Frontal cortex (tissue), 4 donors: ENCODE measurements at places on chromosomes 6 and 20. TPM values are rescaled to one million over a fixed set of nuclear protein-coding genes. Genes with fewer than 3 reads are reported as not detected.
A peak's percentile ranks its signal among the peaks of the same experiment; 100 is the strongest.

The F13A1 gene
- 13.5 TPM for total RNA-seq

The KAT14 gene
- 33.4 TPM for total RNA-seq

The TRIM40 gene
- total RNA-seq: not detected

The PSORS1C1 gene
- total RNA-seq: not detected

The HRH3 gene
- total RNA-seq: 0.82 TPM

The OPN5 gene
- not detected for total RNA-seq

The C6orf118 gene
- 5.3 TPM for total RNA-seq

GRCh38 chr6:13454286-13455221 is 32.8 kb downstream of the GFOD1 start:
- DNase-seq: peak; percentile 58

DNA sequence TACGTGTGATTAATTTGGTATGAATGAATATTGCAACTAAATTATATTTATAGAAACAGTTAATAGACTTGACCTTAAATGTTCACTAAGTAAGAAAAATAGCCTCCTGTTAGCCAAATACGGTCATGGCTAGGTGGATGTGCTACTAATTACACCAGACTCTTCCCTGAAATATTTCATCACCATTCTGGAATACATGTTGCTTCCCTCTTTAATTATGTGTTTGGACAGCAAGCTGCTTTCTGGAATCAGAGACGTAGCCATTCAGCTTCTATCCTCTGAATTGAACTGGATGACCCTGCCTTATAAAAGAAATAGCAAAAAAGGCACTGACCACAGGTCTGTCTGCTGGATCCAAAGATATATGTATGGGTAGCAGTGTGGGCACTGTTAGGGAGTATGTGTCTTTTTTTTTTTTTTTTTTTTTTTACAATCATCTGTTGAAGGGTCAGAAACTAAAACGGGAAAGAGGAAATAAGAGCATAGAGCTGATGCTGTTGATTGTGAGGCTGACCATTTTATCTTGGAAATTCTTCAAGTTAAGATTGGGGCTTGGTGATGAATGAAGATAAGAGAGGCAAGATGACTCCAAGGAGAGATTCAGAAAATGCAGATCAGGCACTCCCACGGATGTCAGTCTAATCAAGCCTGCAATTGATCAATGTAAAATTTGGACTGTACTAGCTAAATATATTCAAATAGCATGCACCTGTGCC is 283.2 kb upstream of the HSF2 start:
- no peak for DNase-seq

- no peak for DNase-seq
Measured at GRCh38 chr6:129353067-129353466, 356.9 kb downstream of the ARHGAP18 start.

DNA sequence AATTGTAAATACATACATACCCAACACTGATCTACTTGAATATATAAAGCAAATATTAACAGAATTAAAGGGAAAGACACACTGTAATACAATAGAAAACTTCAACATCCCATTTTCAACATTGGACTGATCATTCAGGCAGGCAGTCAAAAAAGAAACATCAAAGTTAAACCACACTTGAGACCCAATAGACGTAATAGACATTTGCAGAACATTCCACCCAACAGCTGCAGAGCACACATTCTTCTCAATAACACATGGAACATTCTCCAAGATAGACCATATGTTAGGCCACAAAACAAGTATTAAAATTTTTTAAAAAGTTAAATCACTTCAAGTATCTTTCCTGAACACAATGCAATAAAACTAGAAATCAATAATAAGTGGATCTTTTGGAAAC is 698.2 kb downstream of the COL12A1 start:
- no peak for DNase-seq

DNA sequence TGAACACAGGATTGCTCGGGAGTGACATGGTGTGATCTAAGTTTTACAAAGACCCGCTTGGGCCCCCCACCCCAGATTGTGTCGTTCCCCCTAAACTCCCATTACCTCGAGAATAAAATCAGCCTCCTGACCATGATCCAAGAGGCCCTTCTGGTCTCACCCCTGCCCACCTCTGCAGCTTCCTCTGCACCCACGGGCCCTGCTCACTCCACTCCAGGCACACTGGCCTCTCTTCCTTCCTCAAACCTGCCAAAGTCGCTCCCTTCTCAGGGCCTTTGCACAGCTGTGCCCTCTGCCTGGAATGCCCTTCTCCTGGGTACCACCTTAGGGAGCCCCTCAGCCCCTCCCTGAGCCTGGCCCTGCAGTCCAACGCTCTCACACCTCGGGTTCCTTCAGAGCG is 17.9 kb downstream of the TGM2 start:
- DNase-seq: no peak

DNA sequence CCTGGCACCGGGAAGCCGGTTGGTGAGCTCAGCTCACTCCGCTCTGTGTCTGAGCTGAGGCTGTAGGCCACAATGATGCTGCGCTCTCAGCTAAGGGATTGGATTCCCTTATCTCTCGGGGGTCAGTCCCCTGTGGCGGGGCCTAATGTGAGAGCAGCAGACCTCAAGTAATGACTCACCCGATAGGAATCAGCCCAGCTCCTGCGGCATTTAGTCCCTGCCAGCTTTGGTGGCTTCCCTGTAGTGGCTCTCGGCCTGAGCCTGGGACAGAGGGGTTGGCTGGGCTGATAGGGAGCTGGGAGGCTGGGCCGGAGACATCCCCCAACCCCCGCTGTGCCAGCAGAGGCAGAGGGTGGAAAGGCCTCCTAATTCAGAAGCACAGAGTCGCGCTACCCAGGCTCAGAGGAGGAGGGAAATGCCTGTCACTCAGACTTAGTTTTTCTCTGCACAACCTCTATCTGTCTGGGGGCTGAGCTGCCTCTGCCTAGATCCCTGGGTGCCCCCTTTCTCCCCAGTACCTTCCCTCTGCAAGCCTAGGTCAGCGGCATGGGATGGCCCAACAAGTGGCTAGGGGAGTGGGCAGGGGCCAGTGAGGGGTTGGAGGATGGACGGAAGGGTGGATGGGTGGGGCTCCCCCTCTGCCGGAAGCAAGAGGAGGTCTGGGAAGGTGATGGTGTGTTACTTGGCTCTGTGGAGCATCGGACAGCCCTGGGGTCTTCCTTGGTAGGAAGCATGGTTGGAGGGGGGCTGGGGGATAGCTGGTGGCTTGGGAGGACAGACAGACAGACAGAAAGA is 92.2 kb downstream of the CDH22 start:
- no peak for DNase-seq

DNA sequence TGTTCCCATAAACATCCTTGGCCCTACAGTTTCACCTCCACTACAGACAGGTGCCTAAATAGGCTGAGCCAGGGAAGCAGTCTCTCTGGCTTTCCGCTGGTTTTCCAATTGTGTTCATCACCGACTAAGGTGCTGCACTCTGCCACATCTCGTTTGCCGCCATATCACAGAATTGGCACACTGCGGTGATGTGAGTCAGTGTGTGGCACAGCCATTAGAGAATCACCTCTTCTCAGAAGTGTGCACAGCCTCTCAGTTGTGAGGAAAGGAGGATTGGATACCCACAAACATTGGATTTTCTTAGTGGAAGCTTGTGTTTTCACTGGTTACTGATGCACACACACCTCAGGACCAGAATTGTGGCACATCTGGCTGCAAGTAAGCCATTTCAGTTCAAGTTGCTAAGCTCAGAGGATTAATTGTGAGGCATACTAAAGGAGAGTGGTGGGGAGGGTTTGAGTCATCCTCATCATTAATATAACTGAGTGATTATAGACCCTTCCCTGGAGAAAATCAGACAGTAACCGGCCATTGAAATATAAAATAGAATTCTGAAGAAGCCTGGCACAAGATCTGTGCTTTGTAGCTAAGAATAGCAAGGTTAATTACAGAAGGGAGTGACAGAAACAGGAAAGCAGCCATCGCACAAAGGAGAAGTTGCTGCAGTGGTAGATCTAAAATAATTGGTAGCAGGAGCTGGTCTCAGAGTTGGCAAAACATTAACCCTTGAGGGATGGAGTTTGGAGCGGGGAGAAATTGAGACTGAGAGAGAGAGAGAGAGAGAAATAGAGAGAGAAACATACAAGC is 506.9 kb downstream of the LMBRD1 start:
- no peak for DNase-seq

DNA sequence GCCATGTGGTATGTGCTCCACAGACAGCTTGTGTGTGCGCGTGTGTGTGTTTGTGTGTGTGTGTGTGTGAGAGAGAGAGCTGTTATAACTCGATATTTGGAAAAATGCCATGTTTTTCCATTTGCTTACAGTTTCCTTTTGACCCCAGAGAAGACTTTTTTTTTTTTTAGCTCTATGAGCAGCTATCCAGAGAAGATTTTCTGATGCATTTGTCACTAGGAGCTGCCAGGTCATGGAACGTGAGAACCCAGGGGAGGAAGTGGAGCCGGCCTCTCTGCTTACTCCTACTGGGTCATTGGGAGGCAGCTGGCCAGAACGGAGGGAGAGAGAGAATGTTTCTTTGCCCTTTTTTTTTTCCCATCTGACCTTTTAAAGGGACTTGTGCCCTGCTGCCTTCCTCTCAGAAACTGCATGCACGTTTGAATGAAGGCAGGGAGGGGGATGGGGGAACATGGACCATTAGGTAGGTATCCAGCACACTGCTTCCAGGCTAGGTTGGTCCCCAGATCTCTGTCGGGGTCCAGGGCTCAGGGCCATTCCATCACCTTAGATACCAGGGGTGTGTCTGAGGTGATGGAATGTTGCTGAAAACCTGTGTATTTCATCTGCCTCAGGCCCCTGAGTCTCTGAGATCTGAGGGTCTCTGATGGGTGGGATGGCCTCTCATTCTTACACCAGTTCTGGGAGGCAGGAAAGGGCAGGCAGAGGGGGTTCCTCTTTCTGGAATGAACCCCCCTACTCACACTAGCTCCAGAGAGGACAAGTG is 11.2 kb upstream of the MRPS18A start:
- DNase-seq: no peak

GRCh38 chr6:17439243-17439993 is 46.0 kb downstream of the CAP2 start:
- no peak for DNase-seq

DNA sequence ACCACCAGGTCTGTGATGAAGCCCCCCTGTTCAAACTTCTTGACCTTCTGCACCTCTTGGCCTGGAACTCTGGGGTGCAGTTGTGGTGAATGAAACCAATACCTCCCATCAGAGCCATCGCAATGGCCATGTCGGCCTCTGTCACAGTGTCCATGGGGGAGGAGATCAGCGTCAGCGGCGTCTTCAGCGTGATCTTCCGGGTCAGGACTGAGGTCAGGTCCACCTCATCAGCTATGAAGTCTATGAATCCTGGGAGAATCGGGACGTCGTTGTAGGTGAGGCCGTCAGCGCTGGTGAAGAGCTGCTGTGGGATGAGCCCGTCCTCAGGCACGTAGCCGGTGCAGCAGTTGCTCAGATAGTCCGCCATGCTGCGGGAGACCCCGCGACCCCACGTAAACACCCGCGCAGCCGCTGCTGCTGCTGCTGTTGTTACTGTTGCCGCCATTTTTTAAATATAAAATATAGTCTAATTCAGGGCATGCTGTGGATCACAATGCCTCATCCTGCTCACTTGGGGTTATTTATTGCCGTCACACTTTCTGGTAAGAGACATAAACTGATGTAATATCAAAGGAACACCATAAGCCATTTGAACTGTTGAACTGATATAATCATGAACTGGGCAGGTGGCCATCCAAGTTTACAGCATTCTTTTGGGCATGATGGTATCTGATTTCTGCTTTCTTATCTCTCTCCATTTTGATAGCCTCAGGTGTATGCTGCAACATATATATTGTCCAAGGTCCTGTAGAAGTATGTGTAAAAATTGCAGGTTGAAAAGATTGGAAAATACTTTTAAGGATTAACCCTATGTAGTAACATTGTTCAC is 18.7 kb upstream of the RNF144B start:
- DNase-seq: no peak

DNA sequence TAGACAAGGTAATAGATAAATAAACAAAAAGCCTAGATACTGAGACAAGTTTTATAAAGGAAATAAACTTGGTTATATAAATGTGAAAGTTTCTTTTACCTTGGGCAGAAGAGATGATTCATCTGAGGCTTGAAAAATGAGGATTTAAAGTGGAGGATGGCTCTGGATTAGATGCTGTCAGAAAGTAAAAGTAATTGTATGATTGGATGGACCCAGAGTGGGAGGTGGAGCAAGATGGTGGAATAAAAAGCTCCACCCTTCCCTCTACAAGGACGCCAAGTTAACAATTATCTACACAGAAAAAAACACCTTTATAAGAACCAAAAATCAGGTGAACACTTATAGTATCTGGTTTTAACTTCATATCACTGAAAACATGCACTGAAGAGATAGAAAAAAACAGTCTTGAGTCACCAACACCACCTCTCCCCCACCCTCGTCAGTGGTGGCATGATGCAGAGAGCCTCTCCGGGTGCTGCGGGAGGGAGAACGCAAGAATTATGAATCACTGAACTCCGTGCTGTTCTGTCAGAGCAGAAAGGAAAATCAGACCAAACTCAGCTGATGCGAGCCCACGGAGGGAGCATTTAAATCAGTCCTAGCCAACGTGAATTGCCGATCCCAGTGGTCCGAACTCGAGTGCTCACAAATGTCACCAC is 84.7 kb upstream of the GJE1 start:
- no peak for DNase-seq

DNA sequence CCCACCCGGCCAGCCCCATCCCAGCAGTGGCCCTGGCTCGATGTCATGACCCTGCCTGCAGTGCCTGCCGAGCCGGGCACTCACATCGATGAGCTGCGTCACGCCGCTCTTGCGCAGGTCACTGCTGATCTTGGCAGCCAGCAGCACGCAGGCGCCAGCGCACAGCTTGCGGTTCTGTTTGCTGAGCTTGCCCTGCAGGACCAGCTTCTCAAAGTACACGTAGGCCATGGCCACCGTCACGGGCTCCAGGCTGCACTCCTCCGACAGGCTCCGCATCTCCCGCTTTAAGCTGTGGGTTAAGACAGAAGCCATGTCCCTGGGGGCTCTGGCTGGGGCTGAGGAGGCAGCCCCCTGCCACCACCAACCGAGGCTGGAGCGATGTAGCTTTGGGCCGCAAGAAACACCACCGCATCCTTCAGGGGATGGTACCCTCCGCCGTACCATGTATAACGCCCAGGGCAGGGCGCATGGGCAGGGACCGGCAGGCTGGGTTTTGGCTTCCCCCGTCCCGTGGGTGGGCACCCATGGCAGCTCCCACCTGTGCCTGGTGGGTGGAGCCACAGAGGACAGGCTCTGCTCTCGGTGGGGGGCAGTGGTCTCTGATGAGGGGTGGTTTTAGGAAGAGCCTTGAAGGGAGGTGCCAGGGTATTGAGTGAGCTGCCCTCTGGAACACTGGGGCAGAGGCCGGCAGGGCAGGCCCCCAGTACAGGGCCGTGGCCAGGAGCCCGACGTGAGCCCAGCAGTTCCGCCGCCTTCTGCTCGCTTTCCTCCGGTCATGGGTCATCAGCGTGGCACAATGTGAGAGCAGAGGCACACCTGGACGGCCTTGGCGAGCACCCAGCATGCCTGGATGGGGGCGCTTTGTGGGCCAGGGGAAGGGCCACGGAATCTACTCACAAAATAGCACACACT is 4.5 kb downstream of the RPS21 start:
- DNase-seq: no peak

DNA sequence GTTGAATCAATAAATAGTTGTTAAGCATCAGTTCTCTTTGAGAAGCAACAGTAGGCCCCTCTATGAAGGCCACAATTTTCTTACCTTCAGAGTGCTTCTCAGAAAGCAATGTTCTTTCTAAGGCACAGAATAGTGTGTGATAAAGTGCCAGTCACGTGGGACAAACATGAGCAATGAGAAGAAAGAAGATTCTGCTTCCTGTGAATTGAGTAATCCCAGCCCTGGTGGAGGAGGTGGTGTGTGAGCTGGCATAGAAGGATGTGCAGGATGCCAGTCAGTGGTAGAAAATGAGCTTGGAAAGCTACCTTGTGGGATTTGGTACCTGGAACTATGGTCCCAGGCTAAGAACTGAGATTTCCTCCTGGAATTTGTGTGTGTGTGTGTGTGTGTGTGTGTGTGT is 21.7 kb downstream of the KIZ start:
- DNase-seq: no peak

- DNase-seq: no peak
Measured at GRCh38 chr6:49744259-49744658, at the start of gene CRISP3. Gene CRISP3, minus strand, starts transcription at chr6:49744388. Its CDS starts 21 bp downstream, at chr6:49744367.
